ENCODE measurements at places on chromosomes 2 and 18.
A peak's percentile ranks its signal among the peaks of the same experiment; 100 is the strongest.

- no peak for DNase-seq
Observed at GRCh38 chr2:65053199-65053598, 3.0 kb upstream of the CEP68 start.

DNA sequence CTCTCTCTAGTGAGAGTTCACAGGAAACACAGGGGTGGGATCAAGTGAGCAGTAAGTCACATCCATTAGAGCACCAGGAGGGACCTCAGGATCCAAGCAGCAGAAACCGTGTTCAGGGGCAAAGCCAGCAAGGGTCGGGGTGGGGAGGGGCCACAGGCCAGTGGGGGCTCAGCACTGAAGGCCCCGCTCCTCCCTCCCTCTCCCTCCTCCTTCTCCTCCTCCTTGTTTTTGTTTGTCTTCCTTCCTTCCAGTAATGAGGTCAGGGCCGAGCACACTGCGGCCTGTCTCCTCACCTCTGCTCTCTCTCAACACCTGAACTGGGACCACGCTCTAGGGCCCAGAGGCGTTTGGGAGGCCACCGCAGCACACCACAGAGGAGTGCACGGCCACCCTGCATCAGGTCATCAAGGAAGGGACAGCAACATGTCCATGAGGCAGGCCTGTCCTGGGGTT, 20.9 kb downstream of the MTERF4 start:
- no peak for DNase-seq

GRCh38 chr2:177283906-177284305, 19.4 kb upstream of the NFE2L2 start:
- no peak for DNase-seq

DNA sequence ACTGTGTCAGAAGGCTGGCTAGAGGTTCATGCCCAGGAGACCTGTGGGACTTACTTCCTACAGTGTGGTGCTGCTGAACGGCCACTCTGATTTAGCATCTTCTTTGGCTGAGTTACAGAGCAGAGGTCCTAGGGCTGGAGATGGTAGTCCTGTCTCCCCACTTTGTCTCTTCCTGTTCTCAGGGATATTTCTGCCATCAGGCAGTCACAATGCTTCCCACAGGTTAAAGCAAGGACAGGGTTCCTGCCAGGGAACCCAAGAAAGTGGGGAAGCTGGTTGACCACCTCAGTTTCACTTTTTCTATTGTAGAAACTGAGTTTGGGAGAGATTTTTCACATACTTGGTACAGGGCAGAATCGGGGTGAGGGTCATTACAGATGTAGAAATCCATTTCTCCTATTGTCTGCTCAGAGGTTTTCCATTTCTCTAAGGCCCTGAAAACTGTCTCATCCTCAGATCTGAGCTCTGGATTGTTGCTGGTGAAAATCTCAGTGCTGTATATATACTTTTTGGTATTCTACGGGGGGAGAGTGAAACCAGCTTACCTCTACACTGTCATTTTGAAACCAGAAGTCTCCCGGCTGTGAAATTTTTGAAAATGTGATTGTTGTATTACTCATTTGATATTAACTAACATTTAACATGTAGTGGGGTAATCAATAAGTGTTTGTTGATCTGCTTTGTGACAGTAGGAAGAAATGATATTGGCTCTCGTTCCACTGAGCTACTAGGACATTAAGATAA, 37.0 kb upstream of the MEP1B start:
- DNase-seq = no peak

DNA sequence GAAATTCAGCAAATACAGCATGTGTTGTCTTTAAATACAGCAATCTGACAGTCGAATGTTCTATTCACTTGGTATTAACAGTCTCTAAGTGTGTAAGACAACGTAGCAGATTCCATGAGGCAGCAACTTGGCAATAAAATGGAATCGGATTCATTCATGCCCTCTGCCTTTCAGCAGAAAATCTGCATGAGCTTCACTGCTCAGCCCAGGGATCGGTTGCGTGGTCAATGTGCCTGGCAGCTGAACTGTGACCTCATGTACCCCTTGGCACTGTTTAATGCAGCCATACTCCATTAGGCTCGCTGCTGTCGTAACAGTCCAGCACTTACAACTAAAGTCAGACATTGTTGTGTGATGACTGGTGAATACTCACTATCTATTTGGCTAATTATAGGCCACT, 17.7 kb upstream of the RGPD4 start:
- no peak for DNase-seq

- DNase-seq = no peak
Observed at GRCh38 chr2:49265471-49265870, 111.2 kb upstream of the FSHR start.

DNA sequence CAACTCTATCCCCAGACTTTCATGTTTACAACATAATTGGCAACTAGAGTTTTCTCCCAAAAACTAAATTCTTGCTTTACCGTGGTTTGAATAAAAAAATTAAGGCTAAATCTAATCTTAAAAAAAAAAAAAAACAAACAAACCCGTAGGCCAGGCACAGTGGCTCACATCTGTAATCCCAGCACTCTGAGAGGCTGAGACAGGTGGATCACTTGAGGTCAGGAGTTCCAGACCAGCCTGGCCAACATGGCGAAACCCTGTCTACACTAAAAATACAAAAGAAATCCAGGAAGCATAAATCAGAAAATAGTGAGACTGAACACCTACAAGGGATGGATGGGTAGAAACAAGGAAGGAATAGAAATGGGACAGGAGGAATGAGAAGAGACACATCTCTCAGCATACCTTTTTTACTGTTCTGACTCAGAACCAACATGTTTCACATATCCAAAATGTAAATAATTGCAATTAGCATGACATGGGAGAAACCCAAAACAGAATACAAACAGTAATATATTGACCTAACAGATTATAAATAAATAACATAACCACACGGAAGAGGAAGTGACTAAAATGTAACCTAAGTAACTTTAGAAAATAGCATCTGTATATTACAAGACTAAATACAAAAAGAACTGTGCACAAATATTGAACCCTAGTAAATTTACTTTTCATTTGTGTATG, 17.5 kb downstream of the MGAT4A start:
- no peak for DNase-seq

GRCh38 chr18:64203295-64203694, 54.4 kb upstream of the LINC00305 start:
- DNase-seq = no peak

DNA sequence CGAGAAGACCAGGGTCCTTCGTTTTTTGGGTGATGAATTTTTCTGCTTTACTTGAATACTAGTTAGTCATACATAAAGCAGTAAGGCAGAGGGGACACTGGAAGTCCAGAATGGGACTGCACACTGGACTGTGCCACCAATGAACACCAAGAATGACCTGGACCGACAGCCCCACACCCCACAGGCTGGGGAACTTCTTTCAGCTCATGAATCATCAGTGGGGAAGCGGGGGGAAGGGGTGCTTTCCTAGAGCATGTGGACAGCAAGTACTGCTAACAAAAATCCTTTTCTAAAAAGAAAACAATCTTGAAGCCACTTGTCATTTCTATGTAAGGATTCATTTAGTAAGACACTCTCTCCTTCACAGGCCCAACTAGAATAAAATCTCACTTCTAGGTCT, 86.0 kb downstream of the DTNB start:
- no peak for DNase-seq

- DNase-seq = peak; percentile 31
Observed at GRCh38 chr2:148720501-148721001, 76.0 kb downstream of the EPC2 start.

GRCh38 chr18:57950542-57950941, 93.5 kb upstream of the NEDD4L start:
- DNase-seq = no peak

GRCh38 chr2:26917135-26917836, 53.2 kb upstream of the MAPRE3 start:
- DNase-seq = no peak

- DNase-seq = no peak
Observed at GRCh38 chr18:55522011-55522410, 66.0 kb downstream of the TCF4 start.

- DNase-seq = no peak
Observed at GRCh38 chr18:8801263-8801901, 96.0 kb downstream of the MTCL1 start.

GRCh38 chr2:155679647-155680046, 652.9 kb downstream of the NR4A2 start:
- no peak for DNase-seq

GRCh38 chr2:44774826-44775492, 166.5 kb upstream of the SIX3 start:
- no peak for DNase-seq

DNA sequence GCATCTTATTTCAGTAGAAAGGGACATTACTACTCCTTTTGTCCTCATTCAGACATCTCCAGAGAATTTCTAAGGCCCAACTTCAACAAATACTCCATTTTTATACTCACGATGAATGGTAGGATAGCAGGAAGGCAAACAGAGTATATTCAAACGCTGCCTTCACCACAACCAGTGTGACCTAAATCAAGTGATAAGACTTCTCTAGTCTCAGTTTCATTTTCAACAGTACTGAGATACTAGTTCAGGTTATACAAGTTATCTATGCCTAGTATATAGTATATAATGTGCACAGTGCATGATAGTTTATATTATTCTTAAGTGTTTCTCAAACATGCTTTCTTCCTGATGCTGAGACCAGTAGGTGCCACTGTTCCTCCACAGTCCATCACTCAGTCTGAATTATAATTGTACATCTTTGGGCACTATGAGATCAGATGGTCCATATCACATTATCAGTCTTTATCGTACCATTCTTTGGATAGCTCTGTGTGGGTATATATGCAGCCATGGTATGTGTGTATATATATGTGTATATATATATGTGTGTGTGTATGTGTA, 66.3 kb upstream of the RPE start:
- DNase-seq = no peak

DNA sequence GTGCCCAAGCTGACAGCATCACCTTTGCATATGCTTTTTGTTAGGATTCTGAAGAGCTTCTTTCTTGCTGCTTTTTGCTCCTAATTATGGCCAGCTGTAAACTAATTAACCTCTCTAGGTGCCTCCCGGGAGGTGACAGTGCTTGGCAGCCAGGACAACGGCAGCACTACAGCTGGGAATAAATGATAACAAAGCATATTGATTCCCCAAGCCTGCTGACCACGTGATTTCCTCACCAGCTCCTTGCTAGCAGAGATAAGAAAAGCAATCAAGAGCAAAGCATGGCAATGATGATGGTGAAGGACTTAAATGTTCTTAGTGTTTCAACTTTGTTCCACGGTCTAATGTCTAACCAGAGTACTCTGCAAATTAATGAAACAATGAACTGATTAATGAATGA, 1074.4 kb upstream of the GYPC start:
- DNase-seq = no peak

DNA sequence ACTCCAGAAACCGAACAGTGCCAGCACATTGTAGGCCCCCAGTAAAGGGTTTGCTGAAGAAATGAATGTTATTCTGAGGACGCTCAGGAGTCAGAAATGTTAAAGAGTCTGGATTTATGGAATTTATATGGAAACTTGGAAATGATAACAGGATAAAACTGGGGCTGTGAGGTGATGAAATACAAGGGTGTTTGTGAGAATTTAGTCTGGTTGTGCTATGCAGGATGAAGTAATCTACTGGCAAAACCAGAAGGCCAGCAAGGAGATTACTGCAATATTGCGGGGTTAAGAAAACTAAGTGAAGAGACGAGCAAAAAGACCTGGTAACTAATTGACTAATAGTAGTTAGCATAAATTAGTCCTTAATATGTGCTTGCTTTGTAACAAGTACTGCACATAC, 467.8 kb downstream of the ZEB2 start:
- DNase-seq = no peak

- no peak for DNase-seq
Observed at GRCh38 chr2:189506514-189506976, 65.3 kb downstream of the WDR75 start.

DNA sequence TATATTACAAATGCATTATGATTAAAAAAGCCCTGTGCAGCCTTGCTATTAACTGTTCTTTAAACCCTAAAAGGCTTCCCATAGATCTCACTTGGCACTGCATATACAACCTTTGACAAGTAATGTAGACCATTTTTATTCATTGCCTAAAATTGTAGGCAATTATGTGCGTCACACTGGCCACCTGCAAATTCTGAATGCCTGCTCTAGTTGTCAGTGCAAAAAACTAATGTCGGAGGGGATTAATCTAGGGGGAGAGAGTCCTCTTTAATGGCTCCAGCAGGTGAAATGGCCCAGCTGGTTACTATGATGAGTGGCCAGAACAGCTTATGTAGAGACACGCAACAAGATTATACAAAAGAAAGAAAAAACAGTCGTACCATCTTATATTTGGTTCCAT, 123.2 kb downstream of the OLA1 start:
- no peak for DNase-seq

- DNase-seq = no peak
Observed at GRCh38 chr2:53848062-53848461, 11.7 kb downstream of the GPR75 start.

- no peak for DNase-seq
Observed at GRCh38 chr2:196160946-196161345, 10.4 kb downstream of the STK17B start.

DNA sequence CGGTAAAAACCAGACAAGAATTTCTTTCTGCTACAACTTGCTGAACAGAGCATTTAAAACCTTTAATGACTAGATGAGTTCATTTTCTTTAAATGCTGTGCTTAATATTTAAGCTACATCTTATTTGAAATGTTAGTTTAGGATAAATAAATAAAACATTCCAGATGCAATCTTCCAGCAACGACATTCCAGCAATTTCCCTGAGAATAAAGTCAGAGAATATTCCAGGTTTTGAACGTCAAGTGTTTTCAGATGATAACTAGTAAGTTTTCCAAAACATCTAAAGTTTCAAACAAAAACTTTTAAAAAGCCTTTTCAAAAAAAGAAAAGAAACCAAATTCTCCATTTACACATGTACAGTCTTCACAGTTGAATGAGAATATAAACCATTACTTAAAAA, 104.8 kb downstream of the PPP1R1C start:
- DNase-seq = no peak

DNA sequence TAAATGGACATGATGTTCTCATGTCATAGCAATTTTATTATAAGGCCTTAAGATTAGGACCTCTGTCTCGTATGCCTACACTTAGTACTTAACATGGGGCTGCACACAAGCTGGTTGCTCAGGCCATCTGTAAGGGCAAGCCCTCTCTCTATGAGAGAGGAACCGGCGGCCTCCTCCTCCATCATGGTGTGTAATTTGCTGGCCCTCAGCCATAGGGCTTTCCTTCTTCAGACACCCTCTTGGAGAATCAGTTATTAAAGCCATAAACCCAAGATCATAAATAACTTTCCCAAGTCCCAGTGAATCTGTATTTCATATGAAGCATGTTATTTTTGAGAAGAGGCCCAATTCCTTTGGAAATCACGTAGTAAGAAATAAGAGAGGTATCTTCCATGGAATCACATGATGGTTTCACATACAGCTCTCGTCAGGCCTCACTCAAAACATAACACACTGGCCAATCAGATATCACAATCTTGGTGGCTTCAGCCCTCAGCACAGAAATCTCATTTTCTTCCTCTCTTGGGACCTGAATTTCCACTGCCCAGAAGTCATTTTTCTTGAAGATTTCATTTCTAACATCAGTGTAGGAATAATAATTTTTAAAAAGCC, 92.6 kb downstream of the RDH14 start:
- DNase-seq = no peak

Measured in DMS 273 treated with DMSO at 0.1 percent for 48 hours (cell line).